Anterior cingulate cortex (tissue), 58 donors: ENCODE measurements at places on chromosomes 1 and 21.

DNA sequence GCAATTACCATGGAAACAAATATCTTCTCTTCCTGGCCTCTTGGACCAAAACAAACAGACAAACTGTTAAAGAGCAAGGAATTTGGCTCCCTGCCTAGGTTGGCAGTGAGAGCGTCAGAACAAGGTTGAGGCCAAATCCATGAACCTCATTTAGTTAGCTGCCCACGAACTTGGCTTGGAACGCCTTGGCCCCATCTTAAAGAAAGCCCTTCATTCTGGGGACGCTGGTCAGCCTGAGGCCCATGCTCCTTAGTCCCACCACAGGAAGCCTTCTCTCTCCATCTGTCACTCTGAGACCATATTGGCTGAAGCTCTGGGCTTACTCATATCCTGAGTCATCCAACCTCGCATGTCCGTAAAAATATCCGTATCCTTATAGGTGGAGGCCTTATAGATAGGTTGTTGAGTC lies 62.4 kb upstream of the DIRAS3 start:
- DNase-seq: no peak

GRCh38 chr1:220156620-220157146 lies 62.8 kb downstream of the IARS2 start:
- DNase-seq: no peak

DNA sequence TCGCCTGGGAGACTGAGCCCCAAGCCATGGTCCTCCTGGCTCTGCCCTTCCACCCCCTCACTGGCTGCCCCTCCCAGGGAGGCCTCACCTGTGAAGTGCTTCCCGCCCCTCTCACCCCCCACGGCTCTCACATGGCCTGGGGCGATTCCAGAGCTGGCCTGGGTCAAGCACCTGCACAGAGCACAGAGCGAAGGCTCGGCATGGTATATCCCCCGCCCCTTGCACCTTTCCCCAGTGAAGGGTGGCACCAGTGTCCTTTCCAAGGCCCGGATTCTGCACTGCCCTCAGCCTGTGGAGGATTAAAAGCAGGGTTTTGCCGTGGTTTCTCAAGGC lies 1.1 kb upstream of the AJAP1 start:
- no peak for DNase-seq

- no peak for DNase-seq
Observed at GRCh38 chr21:37407719-37408420, 41.3 kb downstream of the DYRK1A start.

DNA sequence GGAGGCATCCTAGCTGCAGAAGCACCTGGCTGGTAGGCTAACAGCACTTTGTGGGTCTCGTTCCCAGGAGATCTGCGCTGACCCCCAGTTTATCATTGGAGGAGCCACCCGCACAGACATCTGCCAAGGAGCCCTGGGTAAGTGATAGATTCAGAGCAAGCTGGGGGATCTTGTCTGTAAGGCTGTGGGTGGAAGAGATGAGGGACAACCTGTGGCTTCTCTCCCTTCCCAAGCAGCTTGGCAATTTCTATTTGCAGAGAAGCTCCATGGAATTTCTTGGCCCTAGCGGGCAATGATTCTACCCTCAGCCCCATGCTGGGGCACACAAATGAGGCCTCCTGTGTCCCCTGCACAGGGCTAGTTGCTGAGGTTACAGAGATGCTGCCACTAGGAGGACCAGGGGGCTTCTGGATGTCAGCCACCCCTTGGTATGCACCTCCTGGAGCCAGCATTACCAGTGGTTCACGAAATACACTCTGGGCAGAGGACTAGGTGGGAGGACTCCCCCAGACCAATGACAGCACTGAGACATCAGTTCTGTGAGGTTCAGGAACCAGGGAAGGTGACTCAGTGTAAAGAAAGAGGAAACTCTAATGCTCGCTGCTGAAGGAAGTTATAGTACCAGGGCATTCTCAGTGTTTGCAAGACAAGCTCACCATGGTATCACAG lies 5.5 kb downstream of the CAPN2 start:
- no peak for DNase-seq

DNA sequence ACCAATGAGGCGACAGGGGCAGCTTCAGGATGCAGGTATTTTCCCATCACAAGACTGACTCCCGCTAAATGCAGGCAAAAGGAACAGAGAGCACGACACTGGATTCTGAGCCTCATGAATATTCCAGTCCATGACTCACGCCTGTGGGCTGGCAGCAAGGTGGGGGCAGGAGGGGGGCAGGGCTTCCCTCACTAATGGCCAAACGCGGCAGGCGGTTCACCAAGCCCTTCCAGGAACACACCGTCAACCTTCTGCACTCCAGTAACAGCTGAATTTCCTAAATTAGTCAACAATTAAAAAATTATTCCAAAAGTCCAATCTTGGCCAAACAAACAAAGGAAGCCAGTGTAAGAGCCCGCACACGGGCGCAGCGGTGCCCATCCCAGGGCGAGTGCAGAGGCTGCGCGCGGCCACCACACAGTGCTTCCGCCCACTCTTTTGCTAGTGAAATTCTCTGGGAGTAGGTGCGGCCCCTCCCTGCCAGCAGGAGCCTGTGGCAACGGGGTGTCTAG lies 12.5 kb upstream of the GPR153 start:
- peak; percentile 31 for DNase-seq

DNA sequence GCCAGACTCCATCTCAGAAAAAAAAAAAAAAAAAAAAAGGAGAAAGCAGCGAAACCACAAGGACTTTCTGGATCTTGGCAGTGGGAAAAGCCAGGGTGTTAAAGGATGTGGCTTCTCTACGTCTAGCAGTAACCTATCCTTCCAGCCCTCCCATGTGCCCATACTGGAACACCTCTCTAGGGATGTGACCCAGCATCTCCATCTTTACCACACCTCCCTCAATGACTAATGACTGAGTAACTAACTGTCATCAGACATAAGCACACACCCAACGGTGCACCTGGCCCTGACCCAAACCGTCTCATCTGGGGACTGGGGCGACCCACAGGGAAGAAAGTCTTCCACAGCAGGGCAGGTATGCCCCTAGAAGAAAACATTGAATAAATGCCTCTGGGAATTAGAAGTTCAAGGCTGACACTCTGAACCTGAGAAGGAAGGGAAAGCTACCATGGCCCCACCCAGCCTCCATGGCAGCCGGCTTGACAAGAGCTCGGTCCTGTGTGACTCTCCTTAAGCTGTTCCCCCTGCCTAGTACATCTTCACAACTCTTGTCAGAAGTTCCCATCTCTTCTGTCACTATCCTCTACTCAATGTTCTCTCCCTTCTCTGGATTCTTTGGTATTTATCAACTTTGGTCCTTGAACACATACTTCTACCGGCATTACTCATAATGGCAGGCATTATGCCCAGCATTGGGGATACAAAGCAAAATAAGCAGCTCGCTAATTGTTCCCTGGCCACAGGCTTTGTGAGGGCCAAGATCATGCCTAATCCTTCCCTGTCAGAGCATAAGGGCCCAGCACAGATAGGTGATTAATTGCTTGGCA lies 14.8 kb upstream of the PAQR6 start:
- DNase-seq: no peak

DNA sequence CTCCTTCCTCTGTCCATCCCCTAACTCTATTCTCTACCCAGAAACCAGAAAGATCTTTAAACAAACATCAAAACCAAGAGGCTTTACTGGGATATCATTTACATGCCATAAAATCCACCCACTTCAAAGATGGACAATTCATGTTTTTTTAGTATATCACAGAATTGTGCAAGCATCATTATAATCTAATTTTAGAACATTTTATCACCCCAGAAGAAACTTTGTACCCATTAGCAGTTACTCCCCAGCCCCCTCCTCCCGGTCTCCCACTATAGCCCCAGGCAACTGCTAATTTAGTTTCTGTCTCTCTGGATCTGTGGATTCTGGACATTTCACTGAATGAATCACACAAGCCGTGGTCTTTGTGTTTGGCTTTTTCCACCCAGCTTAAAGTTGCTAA lies 4.8 kb upstream of the SELENON start:
- no peak for DNase-seq
